AG04450 (cell line): ENCODE measurements at places on chromosomes 7 and 10. TPM values are rescaled to one million over a fixed set of nuclear protein-coding genes. Genes with fewer than 3 reads are reported as not detected.

OR2A42 gene
- polyA plus RNA-seq = not detected in 2 replicates

STEAP1B gene
- polyA plus RNA-seq = 14.4 and 18.8 TPM in 2 replicates

NOLC1 gene
- 60.9 and 80.8 TPM in 2 replicates for polyA plus RNA-seq

FASTK gene
- polyA plus RNA-seq = 44.1 and 59.9 TPM in 2 replicates

H2BK1 gene
- not detected in 2 replicates for polyA plus RNA-seq

SEMA3D gene
- polyA plus RNA-seq = 5.7 and 7.4 TPM in 2 replicates

FZD1 gene
- polyA plus RNA-seq = 9.6 TPM in 2 replicates

LRRC17 gene
- polyA plus RNA-seq = 813 and 964 TPM in 2 replicates

NEUROD6 gene
- not detected in 2 replicates for polyA plus RNA-seq

KEL gene
- polyA plus RNA-seq = 0.06 and 0.09 TPM in 2 replicates

SSC4D gene
- polyA plus RNA-seq = 0.45 and 0.57 TPM in 2 replicates

AFAP1L2 gene
- 0.05 and 0.07 TPM in 2 replicates for polyA plus RNA-seq

CTAGE4 gene
- 0.04 TPM in 1 of 2 replicates, not detected in the other for polyA plus RNA-seq

CPA4 gene
- polyA plus RNA-seq = 65.7 and 71.8 TPM in 2 replicates

MYO1G gene
- polyA plus RNA-seq = not detected in 2 replicates

CHST12 gene
- polyA plus RNA-seq = 8.7 and 13.4 TPM in 2 replicates

CTBP2 gene
- polyA plus RNA-seq = 52.5 and 64.0 TPM in 2 replicates

ZWINT gene
- polyA plus RNA-seq = 14.0 and 15.0 TPM in 2 replicates

PTN gene
- polyA plus RNA-seq = 136 and 168 TPM in 2 replicates

GPR26 gene
- not detected in 2 replicates for polyA plus RNA-seq

HOXA3 gene
- polyA plus RNA-seq = 1.6 and 1.9 TPM in 2 replicates

APBB1IP gene
- polyA plus RNA-seq = 0.02 and 0.04 TPM in 2 replicates

OR2A1 gene
- not detected in 2 replicates for polyA plus RNA-seq

TMEM72 gene
- polyA plus RNA-seq = not detected in 2 replicates

DEPP1 gene
- 31.1 and 50.3 TPM in 2 replicates for polyA plus RNA-seq

TEX47 gene
- not detected in 2 replicates for polyA plus RNA-seq

HYAL4 gene
- not detected in 2 replicates for polyA plus RNA-seq

CUBN gene
- 0.38 and 0.76 TPM in 2 replicates for polyA plus RNA-seq

ADAMTS14 gene
- 2.9 and 4.6 TPM in 2 replicates for polyA plus RNA-seq

NODAL gene
- polyA plus RNA-seq = not detected in 2 replicates

MEOX2 gene
- not detected in 2 replicates for polyA plus RNA-seq

ACTR3C gene
- 0.31 and 0.36 TPM in 2 replicates for polyA plus RNA-seq

CALHM1 gene
- polyA plus RNA-seq = not detected in 2 replicates

SCIN gene
- not detected in 2 replicates for polyA plus RNA-seq

FGF8 gene
- polyA plus RNA-seq = not detected in 2 replicates

SNX10 gene
- not detected in 2 replicates for polyA plus RNA-seq

GNAT3 gene
- not detected in 2 replicates for polyA plus RNA-seq

ATG9B gene
- 0.02 and 0.06 TPM in 2 replicates for polyA plus RNA-seq

PRPF18 gene
- 19.3 and 25.4 TPM in 2 replicates for polyA plus RNA-seq

SPDYE9 gene
- polyA plus RNA-seq = 0.06 and 0.07 TPM in 2 replicates

CACNA2D1 gene
- 14.5 and 19.5 TPM in 2 replicates for polyA plus RNA-seq

LZTS2 gene
- 33.3 and 54.3 TPM in 2 replicates for polyA plus RNA-seq

TCAF2 gene
- 2.5 and 2.6 TPM in 2 replicates for polyA plus RNA-seq

CFAP43 gene
- 0.07 TPM in 1 of 2 replicates, not detected in the other for polyA plus RNA-seq

PON3 gene
- polyA plus RNA-seq = 0.20 TPM in 1 of 2 replicates, not detected in the other

DGKI gene
- 3.1 TPM in 2 replicates for polyA plus RNA-seq
